ENCODE measurements at places on chromosomes 7 and 10.

GRCh38 chr7:732094-732541, 5.0 kb upstream of the PRKAR1B start:
- DNase-seq = no peak

DNA sequence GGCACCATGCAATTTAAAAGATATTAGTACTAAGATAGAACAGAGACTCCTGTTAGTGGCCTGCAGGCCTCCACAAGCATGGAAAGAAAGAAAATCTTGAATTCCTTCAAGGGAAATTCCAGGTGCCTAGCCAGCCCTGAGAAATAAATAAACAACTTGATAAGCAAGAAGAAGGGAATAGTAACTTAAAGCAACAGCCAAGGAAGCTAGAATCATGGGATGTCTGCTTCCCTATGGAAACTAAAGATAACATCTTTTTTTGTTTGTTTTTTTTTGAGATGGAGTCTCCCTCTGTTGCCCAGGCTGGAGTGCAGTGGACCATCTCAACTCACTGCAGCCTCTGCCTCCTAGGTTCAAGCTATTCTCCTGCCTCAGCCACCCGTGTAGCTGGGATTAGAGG, 128.6 kb downstream of the SKIDA1 start:
- DNase-seq = no peak

DNA sequence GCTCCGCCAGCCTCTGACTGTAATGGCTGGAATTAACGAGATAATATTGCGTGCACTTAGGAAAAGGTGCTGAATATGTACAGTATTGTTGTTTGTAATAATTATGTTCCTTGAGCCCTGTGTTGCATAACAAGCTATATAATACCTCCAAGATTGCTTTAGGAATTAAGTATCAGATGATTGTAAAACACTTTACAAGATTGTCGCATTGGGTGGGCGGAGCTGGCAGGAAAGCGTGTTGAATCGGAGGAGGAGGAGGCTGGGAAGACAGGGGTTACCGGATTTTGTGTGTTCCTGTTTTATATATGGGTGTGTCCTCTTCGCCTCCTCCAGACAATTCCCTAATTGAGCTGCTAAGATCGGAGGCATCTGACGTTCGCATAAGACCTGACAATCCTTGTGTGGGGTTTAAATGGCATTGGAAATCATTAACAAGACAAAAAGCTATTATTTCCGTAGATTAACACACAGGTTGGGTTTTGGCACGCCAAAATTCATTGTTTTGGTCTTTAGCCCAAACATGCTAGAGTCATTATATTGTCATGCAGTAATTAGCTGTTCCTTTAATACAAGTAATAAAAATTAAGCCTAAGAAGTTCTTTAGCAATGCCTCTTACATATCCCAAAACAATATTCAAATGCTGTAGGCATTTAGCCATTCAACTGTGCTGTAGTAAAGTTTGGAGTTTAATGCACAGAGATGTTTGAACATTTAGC, 192.9 kb upstream of the SH2B2 start:
- no peak for DNase-seq

DNA sequence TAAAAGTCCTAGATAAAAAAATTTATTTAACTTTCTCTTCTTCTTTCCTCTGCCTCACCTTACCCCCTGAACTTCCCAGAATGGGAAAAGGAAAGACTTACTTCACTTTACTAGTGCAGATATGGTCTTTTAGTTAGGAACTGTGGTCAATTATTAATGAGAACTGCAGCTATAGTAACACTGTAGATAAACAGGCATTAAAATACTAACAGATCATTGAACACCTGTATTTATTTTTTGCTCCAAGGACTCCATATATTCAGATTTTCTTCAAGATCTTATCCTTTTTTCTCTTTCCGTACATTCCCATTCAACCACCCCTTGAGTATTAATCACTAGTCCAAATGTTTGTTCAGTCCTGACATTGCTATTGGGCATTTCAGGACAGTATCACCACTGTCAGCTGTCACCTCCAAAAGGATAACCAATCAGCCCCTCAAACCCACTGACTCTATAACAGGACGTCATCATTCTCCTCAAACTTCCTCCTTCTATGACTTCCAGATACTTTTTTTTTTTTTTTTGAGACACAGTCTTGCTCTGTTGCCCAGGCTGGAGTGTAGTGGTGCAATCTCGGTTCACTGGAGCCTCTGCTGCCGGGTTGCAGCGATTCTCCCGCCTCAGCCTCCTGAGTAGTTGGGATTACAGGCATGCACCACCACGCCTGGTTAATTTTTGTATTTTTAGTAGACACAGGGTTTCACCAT, 4.2 kb downstream of the CPVL start:
- no peak for DNase-seq

DNA sequence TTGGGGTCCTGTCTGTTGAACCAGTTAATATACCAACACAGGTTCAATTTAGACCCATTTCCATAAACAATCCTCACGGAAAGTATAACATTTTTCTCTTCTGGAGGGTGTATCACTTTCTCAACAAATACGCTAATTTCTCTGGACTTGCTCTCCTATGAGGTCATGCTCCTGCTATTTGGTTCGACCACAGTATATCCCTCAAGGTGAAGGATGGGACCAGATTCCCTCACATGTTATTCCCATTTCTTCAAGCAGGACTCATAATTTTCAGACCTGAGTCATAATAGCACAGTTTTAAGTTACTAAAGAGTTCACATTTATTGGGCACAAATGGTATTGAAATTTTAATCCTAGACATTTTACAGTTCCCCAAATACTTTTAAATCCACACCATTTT, 57.2 kb downstream of the ADAM12 start:
- DNase-seq = no peak

DNA sequence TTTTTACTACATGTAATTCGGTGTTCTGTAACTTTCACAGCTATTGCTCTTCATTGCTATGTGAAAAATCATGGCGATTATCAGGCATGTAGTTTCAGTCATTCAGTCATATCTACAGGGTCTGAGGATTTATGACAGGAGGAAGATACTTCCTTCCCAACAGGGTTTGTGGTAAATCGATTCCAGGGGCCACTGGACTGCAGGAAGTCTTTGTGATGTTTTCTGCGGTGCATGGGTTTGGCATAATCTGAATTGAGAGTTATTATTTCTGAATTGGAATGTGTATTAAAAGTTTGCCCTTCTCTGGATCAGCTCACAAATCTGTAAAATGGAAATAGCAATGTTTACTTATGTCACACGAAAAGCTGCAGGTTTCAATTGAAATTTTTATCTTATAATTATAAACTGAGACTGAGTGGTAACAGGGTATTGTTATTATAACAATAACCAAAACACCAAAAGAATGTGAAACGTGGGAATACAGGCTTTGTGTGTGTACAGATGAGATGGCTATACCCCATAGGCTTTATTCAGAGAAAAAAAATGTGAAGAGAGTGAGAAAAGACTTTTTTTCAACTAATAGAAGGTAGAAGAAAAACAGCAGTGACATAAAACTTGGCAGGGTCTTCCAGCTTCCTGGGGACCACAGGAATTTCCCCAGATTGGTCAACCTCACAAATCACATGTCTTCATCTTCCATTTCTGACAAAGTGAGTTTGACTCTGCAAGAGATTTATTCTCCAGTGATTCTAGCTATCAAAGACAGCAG, 307.7 kb upstream of the NFE2L3 start:
- DNase-seq = no peak

DNA sequence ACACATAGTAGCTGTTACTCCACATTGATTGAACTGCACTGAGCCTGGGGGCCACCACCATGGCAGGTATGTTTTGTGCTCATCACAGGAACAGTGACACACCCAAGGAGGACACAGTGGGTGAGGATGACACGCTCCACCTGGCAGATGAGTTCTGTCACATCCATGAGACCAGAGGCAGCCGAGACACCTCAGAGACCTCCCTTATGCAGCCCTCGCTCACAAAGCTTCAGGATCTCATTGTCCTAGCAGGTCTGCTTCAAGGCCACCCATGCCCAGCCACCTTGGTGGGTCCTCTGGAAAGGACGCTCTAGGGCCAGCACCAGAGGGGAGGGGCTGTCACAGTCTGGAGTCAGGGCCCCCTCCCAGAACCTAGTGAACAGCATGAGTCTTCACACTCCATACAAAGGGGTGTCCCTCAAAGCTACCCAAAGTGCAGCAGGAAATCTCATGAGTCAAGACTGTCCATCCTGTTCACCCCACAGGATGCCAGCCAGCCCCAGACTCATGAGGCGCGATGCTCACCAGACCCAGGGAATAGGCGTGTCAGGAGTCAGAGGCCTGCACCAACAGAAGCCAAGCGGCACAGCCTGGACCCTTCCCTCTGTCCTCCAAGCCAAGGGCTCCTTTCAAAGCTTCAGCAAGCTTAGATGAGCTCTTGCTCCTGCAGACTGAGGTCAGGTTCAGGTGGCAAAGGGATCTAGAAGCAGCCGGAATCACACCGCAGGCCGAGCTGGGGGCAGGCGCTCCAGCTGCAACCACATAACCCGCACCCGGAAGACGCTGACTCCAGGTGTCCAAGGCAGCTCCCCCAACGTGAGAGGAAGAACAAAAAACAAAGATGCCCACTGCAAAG, 9.6 kb downstream of the FAM53B start:
- no peak for DNase-seq

GRCh38 chr7:3805151-3805550, 504.1 kb downstream of the SDK1 start:
- no peak for DNase-seq
